ENCODE measurements at places on chromosomes 16 and 17.

- DNase-seq, result no peak
These were observed at the start of gene PRM1 for GRCh38 chr16:11280616-11281522. PRM1 (minus strand) TSS chr16:11281330; CDS start chr16:11281238, 92 bp downstream.

DNA sequence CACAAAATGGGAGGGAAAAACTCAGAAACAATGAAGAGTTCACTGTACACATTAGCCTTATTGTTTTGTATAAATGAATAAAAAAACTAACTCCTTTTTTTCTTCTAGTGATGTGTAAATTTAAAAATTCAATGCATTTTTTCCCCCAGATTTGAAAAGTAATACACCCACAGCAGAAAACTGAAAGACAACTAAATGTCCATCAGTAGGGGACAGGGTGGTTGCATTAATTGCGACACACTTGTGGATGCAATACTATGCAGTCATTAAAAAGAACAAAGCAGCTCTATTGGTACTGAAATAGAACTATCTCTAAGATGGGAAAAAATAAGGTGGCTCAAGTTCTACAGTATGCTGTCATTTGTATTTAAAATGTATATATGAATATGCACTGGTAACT, 13.7 kb upstream of the WIPI1 start:
- no peak for DNase-seq

- DNase-seq, result peak; percentile 66
These were observed 338.5 kb downstream of the PMP22 start for GRCh38 chr17:14926526-14927122.

GRCh38 chr17:45729294-45729907, 54.7 kb upstream of the CRHR1 start:
- no peak for DNase-seq

DNA sequence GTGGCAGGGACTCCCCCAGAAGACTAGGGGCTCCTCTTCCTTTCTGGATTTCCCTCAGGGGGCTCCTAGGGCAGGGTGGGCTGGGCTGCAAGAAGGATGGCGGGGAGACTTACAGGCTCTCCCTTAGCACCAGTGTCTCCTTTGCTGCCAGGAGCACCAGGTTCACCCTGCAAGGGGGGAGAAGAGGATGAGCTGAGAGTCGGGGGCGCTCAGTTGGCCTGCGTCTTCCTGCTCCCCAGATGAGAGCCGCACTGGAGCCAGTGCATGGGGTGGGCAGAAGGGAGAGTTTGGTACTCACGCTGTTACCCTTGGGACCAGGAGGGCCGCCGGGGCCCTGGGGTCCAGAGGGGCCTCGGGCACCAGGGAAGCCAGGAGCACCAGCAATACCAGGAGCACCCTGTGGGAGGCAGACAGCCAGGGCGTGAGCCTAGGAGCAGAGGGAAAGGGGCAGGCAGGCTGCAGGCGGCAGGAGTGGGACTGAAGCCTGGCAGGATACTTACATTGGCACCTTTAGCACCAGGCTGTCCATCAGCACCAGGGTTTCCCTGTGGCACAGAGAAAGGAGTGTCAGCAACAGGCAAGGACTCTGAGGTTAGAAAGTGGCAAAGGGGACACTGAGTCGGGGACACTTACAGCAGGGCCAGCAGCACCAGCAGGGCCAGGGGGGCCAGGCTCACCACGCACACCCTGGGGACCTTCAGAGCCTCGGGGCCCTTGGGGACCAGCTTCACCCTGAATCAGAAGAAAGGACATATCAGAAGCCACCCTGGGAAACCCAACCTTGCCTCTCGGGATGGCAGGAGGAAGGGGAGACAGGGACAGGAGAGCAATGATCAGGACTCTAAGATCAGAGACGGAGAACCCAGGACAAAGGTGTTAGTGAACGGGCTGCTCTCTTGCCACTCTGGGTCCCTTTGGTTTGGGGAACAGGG, 6.2 kb downstream of the COL1A1 start:
- no peak for DNase-seq

DNA sequence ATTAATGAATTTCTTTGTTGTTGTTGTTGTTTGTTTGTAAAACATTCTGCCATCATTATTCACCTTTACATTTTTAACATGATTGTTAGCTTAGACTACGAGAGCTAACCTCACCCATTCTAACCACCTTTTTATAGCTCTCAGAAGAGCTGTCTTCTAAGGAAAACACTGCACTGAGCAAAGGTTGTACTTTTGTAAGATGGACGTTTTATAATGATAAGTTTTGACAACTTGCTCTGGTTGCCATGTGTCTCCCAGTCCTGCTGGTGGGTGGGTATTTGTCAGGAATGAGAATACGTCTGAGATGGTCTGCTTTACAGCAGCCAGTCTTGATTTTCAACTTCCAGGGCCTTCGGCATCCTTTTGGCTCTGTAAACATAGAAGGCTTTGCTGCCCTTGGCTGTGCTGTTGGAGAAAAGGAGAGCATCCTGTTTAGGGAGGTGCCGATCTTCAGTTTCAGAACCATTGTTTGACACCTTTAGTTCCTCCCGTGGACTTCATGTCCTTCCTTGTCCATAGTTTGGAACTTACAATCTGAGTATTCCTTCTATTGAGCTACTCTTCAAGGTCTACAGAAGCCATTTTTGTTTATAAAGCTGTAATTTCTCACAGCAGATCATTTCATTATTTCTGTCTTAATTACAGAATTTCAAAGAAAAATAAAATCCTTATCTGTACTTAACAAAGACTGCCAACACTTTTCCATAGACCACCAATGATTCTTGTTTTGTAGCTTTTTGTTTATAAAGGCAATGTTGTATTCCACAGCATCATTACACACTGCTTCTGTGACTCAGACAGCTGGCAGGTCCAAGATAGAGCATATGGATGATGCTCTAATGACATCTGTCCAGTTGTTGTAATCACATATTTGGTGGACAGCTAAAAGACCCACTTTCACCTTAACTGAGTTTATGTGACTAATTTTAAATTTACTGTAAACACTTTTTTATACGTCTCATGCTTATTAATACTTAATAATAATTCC, 270.1 kb upstream of the TBX2 start:
- no peak for DNase-seq

DNA sequence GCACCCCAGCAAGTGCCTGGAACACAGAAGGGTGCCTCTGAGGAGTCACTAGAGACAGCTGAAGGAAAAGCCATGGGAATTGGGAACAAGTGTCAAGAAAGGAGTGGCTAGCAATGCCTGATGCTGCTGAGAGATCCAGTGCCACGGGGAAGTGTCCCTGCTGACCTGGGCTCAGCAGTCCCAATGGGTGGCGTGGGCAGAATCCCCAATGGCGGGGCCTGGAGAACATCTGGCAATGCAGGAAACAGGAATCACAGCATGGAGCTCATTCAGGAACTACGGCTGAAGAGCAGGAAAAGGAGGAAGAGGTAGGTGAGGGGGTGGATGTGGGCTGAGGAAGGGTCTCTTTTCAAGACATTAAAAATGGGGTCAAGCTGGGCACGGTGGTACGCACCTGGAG, 30.1 kb downstream of the UBE2O start:
- DNase-seq, result no peak

- no peak for DNase-seq
These were observed 59.4 kb downstream of the WNT3 start for GRCh38 chr17:46759141-46759540.

GRCh38 chr17:35210741-35211140, 16.5 kb upstream of the SLC35G3 start:
- DNase-seq, result no peak

- no peak for DNase-seq
These were observed 22.2 kb upstream of the ATP2A3 start for GRCh38 chr17:3986270-3986938.

- no peak for DNase-seq
These were observed 3.1 kb upstream of the WDR90 start for GRCh38 chr16:645852-646678.

GRCh38 chr17:43832976-43833829, at the start of gene MPP3:
MPP3 (minus strand) TSS chr17:43833146; CDS start chr17:43831906, 1,240 bp downstream.
- DNase-seq, result peak; percentile 41

- DNase-seq, result no peak
These were observed 756 bp upstream of the USP7 start for GRCh38 chr16:8964462-8964861.

GRCh38 chr17:6666077-6666521, 14.5 kb downstream of the C17orf100 start:
- DNase-seq, result peak; percentile 24

GRCh38 chr17:49870298-49870697, 22.4 kb upstream of the TAC4 start:
- no peak for DNase-seq

DNA sequence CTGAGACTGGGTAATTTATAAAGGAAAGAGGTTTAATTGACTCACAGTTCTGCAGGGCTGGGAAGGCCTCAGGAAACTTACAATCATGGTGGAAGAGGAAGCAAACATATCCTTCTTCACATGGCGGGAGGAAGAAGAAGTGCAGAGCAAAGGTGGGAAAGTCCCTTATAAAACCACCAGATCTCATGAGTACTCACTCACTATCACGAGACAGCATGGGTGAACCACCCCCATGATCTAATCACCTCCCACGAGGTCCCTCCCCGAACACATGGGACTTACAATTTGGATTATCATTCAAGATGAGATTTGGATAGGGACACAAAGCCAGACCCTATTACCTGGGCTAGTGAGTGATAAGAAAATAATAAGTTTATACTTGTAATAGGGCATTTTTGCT, 70.6 kb upstream of the HS3ST2 start:
- DNase-seq, result no peak

DNA sequence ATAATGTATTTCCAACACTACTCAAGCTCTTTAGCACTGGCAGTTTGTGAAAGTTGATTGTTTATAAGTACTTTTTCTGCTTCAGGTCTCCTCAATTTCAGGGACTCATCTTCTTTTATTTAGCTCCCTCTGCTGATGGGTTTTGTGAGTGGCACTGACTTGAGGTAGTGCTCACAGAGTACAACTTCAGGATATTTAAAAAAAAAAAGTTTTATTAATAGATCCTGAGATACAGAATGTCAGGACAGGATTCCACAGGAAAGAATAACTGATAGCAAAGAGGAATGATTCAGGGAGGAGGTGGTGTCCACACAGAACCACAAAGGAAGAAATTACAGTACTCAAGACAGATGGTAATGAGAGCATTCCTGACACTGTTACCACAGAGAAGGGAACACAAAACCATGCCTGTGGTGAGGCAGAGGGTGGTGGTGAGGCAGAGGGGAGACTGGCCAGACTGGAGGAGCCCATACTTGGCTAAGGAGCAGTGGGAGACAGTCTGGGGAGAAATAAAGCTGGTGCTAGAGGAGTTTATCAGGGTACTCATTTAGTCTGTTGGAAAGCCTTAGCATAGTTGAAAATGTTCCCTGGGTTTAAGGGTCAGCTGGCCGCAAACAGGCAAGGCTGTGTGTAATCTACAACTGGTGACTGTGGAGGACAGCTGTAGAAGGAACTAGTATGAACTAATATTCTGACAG, 63.7 kb downstream of the SPAG9 start:
- DNase-seq, result peak; percentile 23

- no peak for DNase-seq
These were observed 61.9 kb downstream of the SDK2 start for GRCh38 chr17:73582359-73582758.

GRCh38 chr17:17042384-17042736, at the start of gene MPRIP:
MPRIP (plus strand) TSS chr17:17042457; CDS start chr17:17042849, 392 bp downstream.
- no peak for DNase-seq

DNA sequence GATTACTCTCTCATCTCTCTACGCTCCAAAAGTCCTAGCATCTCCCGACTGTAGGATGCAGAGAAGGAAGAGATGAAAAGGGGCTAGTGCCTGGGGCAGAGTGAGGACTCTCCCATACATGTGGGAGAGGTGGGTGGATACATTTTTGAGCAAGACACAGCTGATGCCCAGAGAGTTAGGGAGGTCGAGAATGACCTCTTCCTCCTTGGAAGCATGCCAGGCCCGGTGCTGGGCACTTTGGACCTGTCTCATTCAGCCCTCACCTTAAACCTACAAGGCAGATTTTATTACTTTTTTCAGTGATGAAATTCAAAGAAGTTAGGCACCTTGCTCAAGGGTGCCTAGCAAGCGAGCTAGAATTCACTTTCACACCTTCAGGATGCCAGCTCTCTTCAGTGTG, 38.2 kb downstream of the WSCD1 start:
- DNase-seq, result no peak

- DNase-seq, result no peak
These were observed 233.7 kb downstream of the ZFHX3 start for GRCh38 chr16:72814226-72814625.

DNA sequence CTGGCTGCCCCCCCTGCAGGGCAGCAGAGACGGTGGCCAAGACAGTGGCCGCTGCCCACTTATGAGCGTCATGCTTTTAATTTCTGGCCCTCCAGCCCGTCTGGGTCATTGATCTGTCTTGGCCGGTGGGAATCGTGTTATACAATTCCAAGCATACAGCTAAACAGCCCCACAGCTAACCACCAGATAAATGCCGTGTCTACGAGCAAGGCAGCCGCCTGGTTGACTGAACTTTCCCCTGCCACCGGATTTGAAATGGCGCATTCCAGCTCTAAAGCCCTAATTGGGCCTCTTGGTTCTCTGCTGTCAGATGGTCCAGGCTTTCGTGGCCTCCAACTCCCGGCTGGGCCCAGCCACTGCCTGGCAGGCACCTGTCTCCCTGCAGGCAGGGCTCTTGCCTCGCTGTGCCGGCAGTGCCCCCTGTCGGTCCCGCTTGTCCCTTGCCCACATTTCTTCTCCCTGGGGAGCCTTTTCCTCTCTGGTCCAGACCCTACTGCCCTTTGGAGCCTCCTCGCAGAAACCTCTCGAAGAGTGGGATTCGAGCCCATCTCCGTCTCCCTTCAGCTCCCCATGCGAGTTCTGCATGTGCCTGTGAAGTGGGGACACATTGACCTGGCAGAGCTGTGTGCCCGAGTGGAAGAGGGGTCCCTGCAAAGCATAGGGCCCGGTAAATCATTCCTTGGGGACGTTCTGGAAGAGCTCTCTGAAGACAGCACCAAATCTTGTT, 1.8 kb upstream of the RBFOX3 start:
- DNase-seq, result peak; percentile 13

GRCh38 chr17:8057691-8058114, 18.8 kb downstream of the ALOX15B start:
- DNase-seq, result peak; percentile 73

GRCh38 chr16:89147085-89147817, 24.3 kb upstream of the CDH15 start:
- DNase-seq, result no peak

DNA sequence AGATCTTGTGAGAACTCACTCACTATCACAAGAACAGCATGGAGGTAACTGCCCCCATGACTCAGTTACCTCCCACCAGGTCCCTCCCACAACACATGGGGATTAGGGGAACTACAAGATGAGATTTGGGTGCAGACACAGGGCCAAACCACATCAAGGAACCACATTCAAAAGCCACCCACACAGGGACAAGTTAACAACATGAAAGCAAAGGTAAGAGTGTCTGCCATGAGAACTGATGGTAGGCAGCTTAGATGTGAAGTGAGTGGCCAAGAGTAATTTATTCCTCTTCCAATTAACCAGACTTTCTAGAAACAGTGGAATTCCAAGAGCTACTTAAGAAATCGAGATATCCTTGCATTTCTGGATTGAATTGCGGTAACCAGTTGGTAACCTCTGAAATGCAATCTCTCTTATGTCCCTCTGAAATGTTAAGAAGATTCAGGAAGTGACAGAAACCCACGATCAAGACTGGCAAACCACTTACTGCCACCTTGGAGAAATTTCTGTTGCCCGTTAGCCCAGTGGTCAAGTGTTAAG, 167.4 kb upstream of the CACNG5 start:
- DNase-seq, result peak; percentile 68

GRCh38 chr17:76830987-76831715, 37.1 kb upstream of the MGAT5B start:
- DNase-seq, result no peak
